CD4-positive, alpha-beta T cell treated with Interleukin-15 for 4 hours (primary cell): ENCODE measurements at places on chromosomes 3 and 15.

DNA sequence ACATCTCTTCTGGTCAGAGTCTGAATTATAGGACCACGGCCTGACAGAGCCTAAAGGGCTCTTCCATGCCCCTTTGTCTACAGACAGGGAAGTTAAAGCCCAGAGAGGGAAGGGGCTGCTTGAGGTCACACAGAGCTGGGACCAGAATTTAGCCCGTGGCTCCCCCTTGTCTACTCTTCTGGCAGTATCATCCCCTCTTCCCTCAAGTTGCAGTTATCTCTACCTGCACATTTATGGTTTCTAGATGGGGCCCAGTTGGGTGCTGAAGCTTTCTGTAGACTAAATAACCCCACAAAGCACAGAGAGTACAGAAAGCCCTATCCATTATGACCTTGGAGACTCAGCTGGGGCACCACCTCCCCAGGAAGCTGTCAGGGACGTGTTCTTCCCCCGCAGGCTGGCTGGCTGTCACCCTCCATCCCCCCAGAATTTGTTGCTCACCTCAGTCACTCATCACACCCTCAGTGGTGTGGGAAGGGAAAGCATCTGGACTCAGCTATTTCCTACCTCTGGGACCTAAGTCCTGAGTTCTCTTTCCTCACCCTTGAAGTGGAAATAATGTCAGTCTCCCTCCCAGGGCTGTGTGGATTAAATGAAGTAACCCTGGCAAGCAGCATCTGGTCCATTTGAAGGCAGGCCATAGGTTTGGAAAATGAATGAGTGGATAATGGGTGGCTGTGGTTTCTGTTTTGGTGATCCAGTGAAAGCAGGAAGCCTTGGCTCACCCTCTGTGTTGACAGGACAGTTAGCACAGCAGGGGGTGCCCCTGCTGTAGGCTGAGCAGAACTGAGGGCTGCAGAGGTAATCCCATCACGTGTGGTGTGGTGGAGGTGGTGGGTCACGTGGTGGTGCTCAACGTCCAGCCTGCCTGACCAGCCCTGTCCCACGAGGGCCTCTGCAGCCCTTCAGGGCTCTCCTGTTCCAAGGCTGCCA, 16.3 kb downstream of the ACOX2 start:
- no peak for DNase-seq

- DNase-seq = no peak
Measured at GRCh38 chr3:42314411-42314810, 48.4 kb upstream of the CCK start.

DNA sequence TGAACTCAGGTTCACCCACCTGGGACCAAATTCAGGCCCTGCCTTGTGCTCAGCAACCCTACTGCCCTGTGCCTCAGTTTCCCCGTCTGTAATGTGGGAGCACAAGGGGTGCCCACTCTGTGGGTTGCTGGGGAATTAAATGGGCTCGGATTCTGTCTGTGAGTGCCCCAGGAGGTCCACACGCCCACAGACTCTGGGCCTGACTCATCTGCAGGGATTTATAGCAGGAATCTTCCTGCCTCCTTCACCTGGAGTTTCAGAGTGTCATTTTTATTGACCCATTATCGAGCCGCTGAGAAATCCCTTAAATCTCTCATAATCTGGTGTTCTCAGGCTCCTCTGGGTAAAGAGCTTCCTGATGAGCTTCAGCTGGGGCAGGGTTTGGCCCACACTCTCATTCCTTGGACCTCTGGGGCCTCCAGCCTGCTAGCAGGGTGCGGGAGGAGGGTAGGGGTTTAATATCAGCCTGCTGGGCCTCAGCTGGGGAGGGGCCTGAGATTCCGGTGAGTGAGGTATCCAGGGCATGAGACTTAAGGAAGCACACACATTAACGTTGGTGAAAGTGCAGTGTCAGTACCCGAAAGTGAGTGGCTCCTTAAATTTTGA, 16.4 kb downstream of the C3orf18 start:
- no peak for DNase-seq

- no peak for DNase-seq
Measured at GRCh38 chr15:96339619-96340347, 9.3 kb downstream of the NR2F2 start.
